Renal pelvis (tissue), 12 donors: ENCODE measurements at places on chromosomes 6 and 20. TPM values are rescaled to one million over a fixed set of nuclear protein-coding genes. Genes with fewer than 3 reads are reported as not detected.

The SIRPG gene
- polyA plus RNA-seq = not detected

The DYNLT2 gene
- 9.7 TPM for polyA plus RNA-seq

The PRDM1 gene
- polyA plus RNA-seq = 2.8 TPM

The PTPRK gene
- 51.2 TPM for polyA plus RNA-seq

The PDE7B gene
- 8.1 TPM for polyA plus RNA-seq

The CDKN1A gene
- 11.1 TPM for polyA plus RNA-seq

The MLN gene
- polyA plus RNA-seq = 1.4 TPM

The SLC4A11 gene
- 2.3 TPM for polyA plus RNA-seq

The ADGRG6 gene
- polyA plus RNA-seq = 28.8 TPM

The RCAN2 gene
- 22.4 TPM for polyA plus RNA-seq

The EGFL8 gene
- 35.8 TPM for polyA plus RNA-seq

The FOXC1 gene
- polyA plus RNA-seq = 74.7 TPM

The SLC22A3 gene
- polyA plus RNA-seq = 7.2 TPM
